ENCODE measurements at places on chromosomes 16 and 17.

GRCh38 chr17:80264205-80265075, 3.8 kb downstream of the RNF213 start:
- no peak for DNase-seq

DNA sequence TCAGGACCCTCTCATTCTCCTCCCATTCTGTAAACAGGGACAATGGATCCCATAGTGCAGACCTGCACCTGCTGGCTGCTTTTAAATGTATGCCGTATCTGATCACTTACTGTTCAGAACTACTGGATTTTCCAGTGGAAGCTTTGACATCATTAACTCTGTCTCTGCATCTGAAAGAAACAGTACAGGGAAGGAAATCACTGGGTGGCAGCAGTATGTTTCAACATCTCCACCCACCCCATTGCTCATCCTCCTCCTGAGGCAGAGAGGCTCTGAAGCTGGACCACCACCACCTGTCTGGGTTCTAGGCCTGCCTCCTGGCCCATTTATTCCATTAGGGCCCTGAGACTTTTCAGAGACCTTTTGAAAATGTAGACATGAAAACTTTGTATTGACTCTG, 2.6 kb downstream of the CCL15 start:
- DNase-seq: no peak

DNA sequence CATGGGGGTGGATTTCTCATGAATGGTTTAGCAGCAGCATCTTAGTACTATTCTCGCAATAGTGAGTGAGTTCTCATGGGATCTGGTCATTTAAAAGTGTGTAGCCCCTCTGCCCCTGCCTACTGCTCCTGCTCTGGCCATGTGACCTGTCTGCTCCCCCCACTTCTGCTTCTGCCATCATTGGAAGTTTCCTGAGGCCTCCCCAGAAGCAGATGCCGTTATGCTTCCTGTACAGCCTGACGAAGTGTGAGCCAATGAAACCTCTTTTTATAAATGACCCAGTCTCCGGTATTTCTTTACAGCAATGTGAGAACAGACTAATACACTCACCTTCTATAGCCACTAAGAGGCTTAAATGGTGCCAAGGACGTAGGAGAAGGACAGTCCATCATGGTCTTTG, 51.5 kb downstream of the NOL11 start:
- DNase-seq: no peak

- no peak for DNase-seq
Measured at GRCh38 chr17:4475001-4475400, 23.7 kb upstream of the SPNS2 start.

DNA sequence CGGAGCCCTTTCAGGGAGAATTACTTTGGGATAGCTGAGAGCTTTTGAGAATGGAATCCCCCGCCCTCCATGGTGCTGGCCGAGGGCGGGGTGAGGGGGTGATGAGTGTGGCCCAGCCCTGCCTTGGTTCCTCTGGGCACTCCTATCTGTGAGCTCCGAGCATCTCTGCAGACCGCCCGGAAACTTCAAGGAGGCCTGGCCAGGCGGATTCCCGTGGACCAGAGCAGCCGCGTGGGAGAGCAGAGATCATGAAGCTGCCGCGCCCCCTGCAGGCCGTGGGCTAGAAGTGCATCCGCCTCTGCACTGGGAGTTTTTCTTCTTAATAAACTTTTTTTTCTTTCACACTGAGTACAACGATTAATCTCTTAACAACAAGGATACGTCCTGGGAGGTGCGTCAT, 392.9 kb upstream of the EEF2KMT start:
- DNase-seq: no peak

DNA sequence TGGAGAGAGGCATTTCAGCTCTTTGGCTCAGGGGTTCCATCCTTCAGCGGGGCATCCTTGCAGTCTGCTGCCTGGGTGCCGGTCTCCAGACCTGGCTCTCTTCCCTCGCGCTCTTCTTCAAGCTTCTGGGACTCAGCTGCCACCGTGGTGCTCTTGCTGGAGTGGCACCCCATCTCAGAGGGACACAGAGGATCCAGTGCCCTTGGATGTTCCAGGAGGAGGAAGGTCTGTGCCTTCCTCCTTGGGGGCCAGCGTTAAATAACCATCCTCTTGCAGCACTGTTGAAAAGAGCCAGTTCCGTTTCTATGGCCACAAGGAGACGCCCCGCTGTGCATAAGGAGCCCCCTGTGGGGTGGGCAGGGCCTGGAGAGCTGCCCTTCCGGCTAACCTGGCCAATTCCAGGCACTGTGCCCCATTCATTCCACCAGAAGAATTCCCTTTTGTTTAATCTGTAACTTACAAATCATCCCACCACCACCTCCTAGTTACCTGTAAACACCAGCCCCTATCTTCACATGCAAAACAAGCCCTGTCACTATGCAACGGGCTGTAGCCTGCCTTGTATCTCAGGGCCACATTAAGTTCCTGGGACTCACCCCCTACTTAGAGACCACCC, 8.6 kb downstream of the CHD9NB start:
- no peak for DNase-seq

DNA sequence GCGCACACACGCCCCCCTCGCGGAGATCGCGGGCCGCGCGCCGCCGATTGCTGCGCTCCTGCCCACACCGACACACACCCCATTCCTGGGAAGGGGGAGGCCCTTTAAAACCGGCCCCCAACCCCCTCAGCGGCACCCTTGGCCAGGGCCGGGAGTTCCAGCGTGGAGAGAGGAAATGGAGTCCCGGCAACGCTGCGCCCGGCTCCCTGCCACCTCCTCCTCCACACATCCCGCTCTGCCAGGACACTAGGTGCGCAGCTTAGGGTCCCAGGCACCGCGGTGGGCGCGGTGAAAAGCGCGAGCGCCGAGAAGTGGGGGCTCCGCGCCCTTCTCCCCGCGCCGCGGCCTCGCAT, 397 bp downstream of the CDC42EP4 start:
- no peak for DNase-seq

DNA sequence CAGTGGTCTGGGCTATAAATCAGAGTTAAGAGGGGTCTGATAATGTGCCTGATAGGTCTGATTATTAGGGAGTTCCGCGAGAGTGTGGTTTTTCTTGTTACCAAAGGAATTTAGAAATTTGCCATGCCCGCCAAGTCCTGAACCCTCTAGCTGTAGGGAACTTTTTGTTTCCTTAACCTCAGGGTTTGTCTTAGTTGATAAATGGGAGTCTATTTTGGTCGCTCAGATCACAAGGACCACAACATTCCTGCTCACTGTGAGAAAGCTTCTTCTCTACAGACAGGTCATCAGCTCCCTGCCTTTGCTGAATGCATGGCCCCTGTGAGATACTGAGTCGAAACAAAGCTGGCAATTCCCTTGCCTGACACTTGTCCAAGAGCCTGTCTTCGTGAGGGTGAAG, 497.8 kb downstream of the HS3ST4 start:
- DNase-seq: no peak

GRCh38 chr16:82954224-82954929, 327.6 kb downstream of the CDH13 start:
- no peak for DNase-seq

GRCh38 chr16:89026121-89026612, 49.2 kb upstream of the CBFA2T3 start:
- DNase-seq: no peak

DNA sequence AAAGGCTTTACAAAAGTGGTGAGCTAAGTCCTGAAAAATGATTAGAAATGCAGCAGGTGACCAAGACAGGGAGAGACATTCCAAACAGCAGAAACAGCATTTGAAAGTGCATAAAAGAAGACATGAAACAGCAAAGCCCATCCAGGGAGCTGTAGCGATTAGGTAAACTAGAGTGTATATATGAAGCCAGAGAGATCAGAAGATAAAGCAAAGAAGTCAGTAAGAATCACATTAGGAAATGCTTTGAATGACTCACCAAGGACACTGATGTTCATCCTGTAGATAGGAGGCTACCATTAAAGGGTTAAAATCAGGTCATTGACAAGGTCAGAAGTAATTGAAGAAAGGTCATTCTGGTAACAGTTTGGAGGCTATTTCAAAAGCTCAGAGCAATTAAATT, 27.6 kb upstream of the VAT1L start:
- no peak for DNase-seq

- DNase-seq: no peak
Measured at GRCh38 chr17:360092-360750, 7.6 kb upstream of the RPH3AL start.

DNA sequence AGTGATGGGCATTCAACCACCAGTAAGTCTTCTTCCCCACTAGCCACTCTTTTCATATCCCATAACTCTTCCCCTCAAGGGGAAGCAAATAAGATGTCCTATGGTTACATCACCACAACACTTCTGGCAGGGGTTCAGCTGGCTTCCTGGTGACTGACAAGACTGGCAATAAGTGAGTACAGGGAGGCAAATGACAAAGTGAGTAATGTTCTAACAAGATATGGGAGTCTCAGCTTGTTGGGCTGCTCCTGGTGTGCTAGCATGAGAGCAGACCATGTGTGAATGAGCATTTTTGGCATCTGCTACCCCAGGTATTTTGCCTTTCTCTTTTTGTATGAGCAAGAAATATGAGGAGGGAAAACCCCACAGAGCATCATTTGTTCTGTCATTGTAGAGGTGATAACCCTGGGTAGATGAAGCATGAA, 9.9 kb downstream of the TMIGD1 start:
- DNase-seq: no peak

DNA sequence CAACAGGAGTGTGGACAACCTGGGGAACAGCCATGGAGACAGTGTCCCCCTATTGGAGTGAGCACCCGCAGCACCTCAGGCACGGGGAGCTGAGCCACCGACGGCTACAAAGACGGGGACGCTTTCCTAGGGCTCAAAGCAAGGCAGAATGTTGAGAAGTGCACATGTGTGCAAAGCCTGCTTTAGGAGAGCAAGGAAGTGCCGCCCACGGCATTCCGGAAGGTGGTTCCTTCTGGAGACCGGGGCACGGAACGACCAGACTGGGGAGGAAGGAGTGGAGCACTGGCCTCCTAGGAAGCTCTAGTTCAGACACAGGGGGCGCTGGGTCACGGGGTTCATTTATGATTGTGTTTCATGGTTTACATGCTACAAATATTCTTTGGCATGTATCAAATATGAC, 52.2 kb downstream of the TBC1D16 start:
- DNase-seq: no peak

- no peak for DNase-seq
Measured at GRCh38 chr17:43467981-43468581, 15.7 kb upstream of the DHX8 start.

- DNase-seq: no peak
Measured at GRCh38 chr17:68403122-68403521, 54.2 kb downstream of the WIPI1 start.

DNA sequence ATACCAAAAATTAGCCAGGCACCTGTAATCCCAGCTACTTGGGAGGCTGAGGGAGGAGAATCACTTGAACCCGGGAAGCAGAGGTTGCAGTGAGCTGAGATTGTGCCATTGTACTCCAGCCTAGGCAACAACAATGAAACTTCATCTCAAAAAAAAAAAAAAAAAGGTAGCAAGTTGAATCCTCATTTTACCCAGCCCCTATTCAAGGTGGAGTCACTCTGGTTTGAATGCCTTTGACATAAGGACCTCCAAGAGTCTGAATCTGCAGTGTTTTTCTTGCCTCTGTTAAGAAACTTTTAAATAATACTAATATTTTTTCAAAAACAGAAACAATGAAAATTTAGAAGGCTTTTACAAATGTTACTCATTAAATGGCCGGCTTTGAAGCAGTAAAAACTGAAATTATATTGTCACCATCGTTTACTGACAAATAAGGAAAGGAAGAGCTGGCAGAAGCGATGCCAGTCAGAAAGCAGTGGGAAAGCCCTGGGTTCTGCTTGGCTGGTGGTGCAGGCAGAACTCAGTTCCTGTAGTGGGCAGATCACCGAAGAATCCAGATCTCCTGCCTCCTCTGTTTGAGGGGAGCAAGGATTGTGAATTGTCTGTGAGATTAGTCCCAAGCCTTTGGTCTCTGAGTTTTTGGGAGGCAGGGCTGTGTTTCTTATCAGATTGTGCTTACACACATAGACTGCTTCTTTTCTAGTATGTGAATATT, 99.7 kb upstream of the HAS3 start:
- no peak for DNase-seq

DNA sequence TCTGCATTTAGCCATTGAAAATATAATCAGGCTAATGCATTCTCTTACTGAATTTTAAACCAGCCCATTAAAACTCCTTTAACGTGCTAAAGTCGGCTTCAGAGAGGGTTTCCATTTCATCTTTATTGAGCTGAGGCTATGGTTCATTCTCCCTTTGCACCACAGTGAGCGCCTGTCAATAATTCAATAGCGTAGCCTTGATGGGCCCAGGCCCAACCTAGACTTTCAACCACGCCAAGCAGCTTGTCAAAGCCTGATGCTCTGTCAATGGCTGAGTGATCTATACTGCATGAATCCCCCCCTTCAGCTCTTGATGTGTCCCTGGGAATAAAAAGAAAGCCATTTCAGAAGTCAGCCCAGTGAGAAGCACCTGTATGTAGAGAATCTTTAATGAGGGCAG, 106.0 kb downstream of the RBFOX1 start:
- no peak for DNase-seq

- no peak for DNase-seq
Measured at GRCh38 chr16:2209258-2210008, 1.2 kb downstream of the BRICD5 start.

- no peak for DNase-seq
Measured at GRCh38 chr16:64627781-64628180, 494.1 kb downstream of the CDH11 start.

GRCh38 chr17:57567251-57567650, 177.8 kb downstream of the CCDC182 start:
- no peak for DNase-seq

GRCh38 chr17:15892731-15893657, 51.9 kb upstream of the ADORA2B start:
- DNase-seq: no peak

- no peak for DNase-seq
Measured at GRCh38 chr16:82062645-82063058, 27.6 kb downstream of the HSD17B2 start.

GRCh38 chr17:4548721-4549531, 6.3 kb downstream of the MYBBP1A start:
- no peak for DNase-seq

DNA sequence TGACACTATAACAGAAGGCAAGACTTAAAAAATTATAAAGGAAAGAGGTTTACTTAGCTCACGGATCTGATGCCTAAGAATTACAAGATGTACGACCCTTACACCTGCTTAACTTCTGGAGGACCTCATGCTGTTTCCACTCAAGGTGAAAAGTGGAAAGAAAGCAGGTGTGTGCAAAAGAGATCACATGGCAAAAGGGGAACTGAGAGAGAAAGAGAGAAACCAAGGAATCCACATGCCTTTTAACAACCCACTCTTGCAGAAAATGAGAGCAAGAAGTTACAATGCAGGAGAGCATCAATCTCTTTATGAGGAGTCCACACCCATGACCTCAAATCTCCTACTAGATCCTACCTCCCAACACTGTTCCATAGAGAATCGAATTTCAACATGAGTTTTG, 2382.2 kb downstream of the TP53TG3F start:
- no peak for DNase-seq
